ENCODE measurements at places on chromosomes 3 and 15. TPM values are rescaled to one million over a fixed set of nuclear protein-coding genes. Genes with fewer than 3 reads are reported as not detected.

- no peak for DNase-seq
These were observed 10.0 kb upstream of the ARL8B start for GRCh38 chr3:5112043-5112442.

DNA sequence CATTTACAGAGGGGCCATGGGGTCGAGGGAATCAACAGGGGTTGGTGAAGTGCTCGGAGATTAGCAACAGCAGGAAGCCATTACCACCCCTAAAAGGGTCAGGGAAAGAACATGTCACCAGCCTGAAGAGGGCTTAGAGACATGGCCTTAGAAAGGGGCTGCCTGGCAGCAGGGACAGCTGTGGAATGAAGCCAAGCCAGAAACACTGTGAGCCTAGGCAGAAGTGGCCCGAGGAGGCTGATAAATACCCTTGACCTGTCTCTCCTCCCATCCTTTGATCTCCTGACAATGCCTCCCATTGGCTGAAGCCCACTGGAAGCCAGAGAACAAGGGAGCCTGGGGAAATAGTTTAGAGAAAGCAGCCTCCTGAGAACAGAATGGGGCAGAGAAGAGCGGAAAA lies 31.4 kb downstream of the GPD1L start:
- DNase-seq: no peak

DNA sequence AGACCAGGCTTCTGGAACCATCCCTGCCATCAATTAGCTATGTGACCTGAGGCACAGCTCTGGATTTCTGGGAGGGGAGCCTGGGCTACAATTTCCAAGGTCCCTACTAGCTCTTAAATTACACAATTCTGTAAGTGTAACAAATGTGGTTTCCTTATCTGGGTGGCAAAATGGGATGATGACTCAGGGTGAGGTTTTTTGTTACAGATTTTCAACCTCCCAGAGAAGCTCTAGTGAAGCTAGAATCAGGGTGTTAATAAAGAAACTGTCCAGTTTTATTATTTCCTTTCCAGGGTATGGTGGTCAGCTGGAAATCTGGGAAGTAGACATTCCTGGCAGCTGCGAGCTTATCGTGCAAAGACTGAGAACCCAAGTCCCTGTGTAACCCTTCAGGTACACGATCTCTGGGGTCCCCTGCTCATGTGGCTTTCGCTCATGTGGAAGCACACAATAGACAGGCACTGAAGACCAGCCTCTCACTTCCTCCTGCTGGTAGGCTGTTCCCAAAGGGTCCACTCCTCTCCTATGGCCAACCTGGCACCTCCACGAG lies 7.3 kb downstream of the RAB27A start:
- DNase-seq: peak; percentile 27

GRCh38 chr3:126870608-126871210 lies 112.2 kb upstream of the PLXNA1 start:
- no peak for DNase-seq

GRCh38 chr3:142445816-142446254 lies 2.0 kb downstream of the XRN1 start:
- DNase-seq: no peak

- DNase-seq: no peak
These were observed 610 bp downstream of the ARID3B start for GRCh38 chr15:74541494-74542165.

DNA sequence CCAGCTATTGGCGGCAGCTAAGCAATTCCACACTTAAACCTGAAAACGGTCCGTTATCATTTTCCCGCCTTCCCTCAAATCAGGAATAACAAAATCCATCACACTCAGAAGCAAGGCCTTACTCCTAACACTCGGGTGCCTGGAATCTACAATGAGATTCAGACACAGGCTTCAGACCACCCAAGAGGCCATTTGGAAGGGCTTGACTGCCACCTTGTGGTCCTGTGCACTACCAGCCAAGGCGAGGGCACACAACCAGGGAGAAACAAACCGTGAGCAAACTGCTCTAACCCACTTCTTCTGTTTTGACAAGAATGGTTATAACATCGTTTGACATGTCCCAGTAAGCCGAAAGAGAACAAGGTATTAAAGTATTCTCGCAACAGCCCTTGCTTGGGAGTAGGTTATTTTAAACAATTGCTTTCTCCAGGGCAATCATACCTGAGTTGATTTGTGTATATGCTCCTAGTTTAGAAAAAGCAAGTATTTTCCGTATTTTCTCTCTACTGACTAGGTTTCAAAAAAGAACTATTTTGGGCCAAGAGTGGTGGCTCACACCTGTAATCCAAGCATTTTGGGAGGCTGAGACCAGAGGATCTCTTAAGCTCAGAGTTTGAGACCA lies 40.1 kb upstream of the TAFA4 start:
- DNase-seq: peak; percentile 22

DNA sequence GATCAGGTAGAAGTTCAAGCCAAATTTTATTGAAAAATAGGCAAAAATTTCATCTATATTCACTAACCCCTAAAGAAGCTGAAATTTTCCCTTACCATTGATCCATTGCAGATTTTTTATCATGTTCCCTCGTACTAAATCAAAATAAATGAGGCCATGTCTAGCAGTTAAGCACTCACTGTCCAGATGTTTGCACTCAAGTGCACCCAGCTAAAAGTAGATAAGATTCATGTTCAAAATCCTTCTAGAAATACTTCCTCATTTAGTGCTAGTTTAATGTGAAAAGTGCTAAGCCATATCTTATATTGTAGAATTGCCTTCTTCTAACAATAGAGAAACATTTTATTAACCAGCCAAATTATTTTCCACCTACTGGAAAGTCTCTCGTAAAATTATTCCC lies 164.7 kb upstream of the UBE2E2 start:
- no peak for DNase-seq

Gene UPK1B
- not detected for total RNA-seq
